ENCODE measurements at places on chromosomes 11 and 22. TPM values are rescaled to one million over a fixed set of nuclear protein-coding genes. Genes with fewer than 3 reads are reported as not detected.

DNA sequence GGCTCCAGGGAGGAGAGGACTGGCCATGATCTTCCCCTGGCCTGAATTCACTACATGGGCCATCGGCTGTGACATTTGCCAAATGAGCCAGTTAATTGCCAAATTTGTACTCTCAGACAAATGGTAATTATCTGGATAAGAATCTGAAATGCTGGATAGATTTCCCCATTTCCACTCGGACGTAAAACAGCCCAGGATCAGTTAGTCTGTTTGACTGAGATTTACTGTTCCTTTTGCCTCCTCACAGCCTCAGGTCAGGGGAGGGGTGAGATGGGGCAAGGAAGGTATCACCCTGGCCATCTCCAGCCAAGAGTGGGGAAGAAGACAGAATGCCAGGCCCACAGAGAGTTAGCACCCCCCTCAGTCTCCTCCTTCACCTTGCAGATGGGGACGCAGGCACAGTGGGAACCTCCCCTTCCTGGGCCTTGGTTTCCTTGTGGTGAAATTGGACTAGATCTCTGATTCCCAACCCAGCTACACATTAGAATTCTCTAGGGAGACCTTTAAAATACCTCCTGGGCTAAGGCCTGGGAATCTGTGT is 5.2 kb downstream of the TRIM29 start:
- no peak for DNase-seq

GRCh38 chr11:73981051-73981805 is 1.4 kb downstream of the UCP2 start:
- DNase-seq, result no peak

DNA sequence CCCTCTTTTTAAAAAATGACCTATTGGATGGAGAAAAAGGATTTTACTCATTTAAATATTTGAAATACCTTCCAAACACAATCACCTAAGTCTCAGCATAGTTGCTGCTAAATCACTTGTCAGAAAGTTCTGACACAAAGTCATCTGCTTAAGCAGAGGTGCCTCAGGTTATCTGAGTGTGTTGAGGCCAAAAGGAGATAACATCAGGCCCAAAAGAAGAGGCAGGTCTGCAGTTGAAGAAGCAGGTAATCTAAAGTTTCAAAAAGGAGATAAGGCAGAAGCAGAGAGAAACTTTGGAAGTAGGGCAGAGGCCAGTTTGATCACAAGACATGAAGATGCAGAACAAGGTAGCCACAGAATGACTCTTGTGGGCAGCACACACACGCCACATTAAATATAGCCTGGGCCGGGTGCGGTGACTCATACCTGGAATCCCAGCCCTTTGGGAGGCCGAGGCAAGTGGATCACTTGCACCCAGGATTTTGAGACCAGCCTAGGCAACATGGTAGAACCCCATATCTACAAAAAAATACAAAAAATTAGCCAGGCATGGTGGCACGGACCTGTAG is 175.7 kb upstream of the API5 start:
- DNase-seq, result peak; percentile 23

GRCh38 chr22:44494497-44494896 is 3.5 kb downstream of the RTL6 start:
- DNase-seq, result no peak

GRCh38 chr11:21658654-21659193 is 534.2 kb upstream of the ANO5 start:
- DNase-seq, result no peak

The INS gene
- total RNA-seq, result not detected

The OR10D3 gene
- total RNA-seq, result not detected

DNA sequence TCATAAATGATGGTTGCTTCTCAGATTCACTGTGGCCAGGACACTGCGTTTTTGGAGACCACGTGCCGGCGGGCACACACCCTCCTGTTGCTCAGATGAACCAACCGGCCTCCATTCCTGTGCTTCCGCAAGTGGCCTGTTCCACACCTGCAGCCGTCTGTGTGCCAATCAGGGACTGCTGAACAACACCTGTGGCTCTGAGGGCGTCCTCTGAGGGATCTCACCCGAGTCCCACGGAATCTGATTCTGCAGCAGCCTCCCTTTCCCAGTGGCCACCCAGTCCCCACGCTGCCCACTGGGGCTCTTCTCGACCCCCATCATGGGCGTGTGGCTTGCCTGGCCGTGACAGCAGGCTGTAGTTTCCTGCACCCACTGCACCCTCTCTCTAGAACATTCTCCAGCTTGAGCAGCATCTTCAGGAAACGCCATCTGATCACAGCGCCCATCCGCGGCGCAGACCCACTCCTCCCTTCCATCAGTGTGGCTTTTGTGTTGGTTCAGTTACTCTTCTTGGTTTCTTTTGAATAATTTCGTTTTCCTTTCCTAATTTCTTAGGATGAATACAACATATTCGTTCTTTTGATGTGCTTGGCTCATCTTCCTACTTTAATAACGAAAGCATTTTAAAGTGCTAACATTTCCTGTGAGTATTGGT is 100.3 kb upstream of the SLC22A12 start:
- no peak for DNase-seq

DNA sequence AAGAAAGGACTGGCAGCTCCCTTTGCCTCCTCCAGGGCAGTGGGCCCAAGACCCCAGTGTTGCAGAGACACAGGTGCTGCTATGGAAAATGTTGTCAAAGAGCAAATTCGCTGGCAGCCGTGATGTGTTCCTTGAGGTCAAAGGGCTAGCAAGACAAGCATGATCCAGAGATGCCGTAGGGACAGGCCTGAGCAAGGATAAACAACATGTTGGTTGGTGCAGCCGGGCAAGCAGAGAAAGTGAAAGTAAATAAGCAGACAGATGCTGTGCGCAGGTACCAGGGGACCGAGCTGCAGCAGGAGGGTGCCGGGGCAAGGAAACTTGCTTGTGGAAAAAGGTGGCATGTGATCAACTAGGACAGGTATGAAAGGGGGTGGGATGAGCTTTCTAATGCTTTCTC is 125.5 kb upstream of the NECTIN1 start:
- DNase-seq, result no peak

DNA sequence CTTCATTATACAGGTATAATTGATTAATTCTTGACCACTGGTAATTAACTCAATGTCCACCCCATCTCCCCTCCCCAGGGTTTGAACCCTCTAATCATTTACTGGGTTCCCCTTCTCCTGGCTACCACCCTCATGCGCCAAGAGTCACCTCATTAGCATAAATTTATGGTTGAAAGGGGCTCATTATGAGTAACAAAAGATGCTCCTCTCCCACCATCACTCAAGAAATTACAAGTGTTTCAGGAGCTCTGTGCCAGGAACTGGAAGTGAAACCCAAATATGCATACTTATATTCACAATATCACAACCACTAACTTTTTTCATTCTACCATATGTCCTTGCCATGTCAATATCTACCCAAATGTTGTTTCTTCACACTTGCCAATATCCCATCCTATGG is 7.8 kb upstream of the STIP1 start:
- no peak for DNase-seq

Measured in HT1080 (cell line).